ENCODE measurements at places on chromosomes 7 and 10.

DNA sequence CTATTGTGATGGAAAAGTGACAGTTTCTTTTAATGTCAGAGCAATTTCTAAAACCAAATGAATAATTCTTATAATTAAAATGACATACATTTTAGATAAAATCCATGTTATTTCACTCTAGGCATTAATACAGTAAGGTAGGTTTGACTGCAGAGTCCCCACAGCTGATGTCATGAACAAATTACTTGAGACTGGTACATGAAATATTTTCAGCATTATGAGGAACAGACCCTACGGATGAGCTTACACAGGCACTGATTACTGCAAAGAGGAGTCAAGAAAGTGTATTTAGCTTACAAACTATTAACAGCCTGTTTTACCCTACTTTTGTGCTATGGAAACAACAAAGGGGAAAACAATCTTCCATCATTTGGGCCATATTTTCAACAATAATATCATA, 8.9 kb downstream of the COL1A2 start:
- DNase-seq, result no peak

DNA sequence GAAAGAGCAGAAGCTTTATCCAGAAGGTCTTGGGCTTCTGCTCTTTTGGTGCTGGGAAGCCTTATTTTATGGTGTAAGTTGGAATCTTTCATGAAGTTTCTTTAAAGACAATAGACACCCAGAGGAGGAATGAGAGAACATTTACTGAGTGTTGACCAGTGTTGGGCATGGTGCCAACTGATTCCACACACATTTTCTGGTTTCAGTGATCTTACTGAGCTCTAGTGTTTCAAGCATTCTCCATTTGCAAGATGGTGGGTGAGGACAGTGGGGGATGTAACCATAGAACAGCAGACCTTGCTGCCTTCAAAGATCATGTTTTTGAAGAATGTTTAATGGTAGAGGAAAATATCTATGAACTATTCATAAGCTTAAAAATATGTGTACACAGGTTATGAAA, 114.6 kb downstream of the LRMDA start:
- DNase-seq, result no peak

- no peak for DNase-seq
These were observed 337.0 kb downstream of the PTEN start for GRCh38 chr10:88200312-88201032.

- DNase-seq, result no peak
These were observed 126.0 kb upstream of the RET start for GRCh38 chr10:42950606-42951485.

GRCh38 chr10:21172930-21173801, 276.1 kb upstream of the NEBL start:
- DNase-seq, result peak; percentile 8

GRCh38 chr7:38425509-38425908, 152.1 kb upstream of the TARP start:
- DNase-seq, result no peak

- no peak for DNase-seq
These were observed 22.4 kb downstream of the SND1 start for GRCh38 chr7:127674361-127674760.

DNA sequence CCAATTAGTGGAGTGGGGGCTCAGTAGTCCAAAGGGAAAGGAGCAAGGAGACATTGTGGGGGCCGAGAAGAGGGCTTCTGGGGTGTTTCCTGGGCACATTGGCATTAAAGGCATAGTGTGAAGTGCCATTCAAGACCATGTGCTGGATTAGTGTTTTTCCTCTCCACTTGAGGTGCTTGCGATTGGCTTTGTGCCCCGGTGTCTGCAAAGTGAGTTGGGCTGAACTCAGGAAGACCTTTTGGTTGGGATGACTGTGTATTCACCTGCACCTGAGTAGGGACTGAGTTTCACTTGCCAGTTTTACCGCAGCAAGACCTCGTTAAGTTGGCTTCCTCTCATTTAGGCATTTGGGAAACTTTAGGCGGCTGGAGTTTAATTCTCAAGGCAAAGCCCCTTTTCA, 73.0 kb downstream of the TCF7L2 start:
- DNase-seq, result no peak

- DNase-seq, result no peak
These were observed 13.4 kb downstream of the SCIN start for GRCh38 chr7:12583922-12584321.

- no peak for DNase-seq
These were observed 232.9 kb downstream of the DYNC1I1 start for GRCh38 chr7:96005271-96005670.

- no peak for DNase-seq
These were observed 74.4 kb upstream of the EFCAB10 start for GRCh38 chr7:105655500-105656380.

- DNase-seq, result no peak
These were observed 635 bp downstream of the ZNF12 start for GRCh38 chr7:6705959-6706665.

DNA sequence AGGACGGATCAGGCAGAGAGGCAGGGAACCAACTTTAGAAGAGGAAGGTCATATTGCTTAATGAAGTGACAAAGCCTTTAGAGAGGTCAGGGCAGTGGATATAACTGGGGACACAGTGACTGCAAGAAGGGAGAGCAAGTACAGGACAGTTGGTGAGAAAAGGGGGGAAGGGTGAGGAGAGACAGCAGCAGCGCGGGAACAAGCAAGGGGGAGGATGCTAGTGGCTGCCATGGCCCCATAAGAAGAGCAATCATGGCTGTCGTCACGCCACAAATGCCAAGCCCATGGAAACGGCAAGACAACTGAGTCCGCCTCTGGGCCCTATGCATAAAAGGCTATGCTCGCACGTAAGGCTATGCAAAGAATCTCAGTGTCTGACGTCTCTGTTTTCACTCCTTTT, 9.1 kb downstream of the ZNF3 start:
- DNase-seq, result no peak

DNA sequence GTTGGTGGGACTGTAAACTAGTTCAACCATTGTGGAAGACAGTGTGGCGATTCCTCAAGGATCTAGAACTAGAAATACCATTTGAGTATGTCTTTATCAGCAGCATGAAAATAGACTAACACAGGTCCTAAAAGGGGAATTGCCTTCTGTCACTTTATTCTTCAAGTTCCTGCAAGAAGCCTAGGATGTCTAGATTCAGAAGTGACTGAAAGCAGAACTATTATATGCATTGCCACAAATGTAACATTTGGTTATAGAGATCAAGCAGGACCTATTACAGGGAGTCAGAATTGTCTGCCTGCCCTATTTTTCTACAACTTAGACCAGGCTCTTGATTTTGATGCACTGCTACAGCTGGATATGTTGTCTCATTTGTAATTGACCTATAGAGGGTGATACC, 364.7 kb downstream of the SORCS1 start:
- no peak for DNase-seq

GRCh38 chr10:77086081-77086480, 551.5 kb downstream of the KCNMA1 start:
- DNase-seq, result no peak

GRCh38 chr10:132646443-132647097, 109.0 kb downstream of the INPP5A start:
- DNase-seq, result no peak

GRCh38 chr7:122746948-122747347, 44.2 kb upstream of the RNF148 start:
- no peak for DNase-seq

DNA sequence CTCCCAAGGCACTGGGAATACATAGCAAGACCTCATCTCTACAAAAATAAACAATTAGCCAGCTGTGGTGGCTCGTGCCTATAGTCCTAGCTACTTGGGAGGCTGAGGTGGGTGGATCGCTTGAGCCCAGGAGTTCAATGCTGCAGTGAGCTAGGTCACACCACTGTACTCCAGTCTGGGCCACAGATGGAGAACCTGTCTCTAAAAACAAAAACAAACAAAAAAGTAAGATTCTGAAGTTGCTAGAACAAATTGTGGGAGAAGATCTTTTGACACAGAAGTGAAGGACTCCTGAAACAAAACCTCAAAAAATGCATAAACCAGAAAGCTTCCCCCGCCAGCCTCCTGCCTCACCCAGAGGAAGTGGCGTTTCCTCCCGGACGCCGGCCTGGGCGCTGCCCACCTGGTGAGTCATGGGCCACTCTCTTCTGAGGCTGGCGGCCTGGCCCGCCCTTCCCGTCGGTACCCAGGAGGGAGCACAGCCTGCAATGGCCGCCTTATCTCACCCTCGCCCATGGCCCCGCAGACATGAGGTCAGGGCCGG, 25.4 kb upstream of the ELN start:
- no peak for DNase-seq

- no peak for DNase-seq
These were observed 50.6 kb upstream of the AGBL3 start for GRCh38 chr7:134935701-134936100.

DNA sequence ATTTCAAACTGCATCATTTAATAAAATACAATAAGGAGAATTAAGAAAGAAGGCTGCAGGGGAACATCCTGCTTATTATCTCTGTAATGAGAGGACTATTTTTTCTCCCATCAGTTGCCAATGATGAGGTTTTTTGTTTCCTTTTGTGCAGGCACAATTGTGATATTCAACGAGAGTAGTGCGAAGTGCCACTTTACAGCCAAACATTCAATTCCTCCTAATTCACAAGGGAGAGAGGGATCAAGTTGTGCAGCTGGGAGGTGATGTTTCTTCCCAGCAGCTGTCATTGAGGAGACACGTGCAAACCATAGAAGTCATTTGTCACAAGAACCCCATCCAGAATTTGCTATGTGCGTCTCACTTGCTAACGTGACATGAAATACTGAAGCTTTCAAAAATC, 81.6 kb upstream of the ICA1 start:
- DNase-seq, result no peak

DNA sequence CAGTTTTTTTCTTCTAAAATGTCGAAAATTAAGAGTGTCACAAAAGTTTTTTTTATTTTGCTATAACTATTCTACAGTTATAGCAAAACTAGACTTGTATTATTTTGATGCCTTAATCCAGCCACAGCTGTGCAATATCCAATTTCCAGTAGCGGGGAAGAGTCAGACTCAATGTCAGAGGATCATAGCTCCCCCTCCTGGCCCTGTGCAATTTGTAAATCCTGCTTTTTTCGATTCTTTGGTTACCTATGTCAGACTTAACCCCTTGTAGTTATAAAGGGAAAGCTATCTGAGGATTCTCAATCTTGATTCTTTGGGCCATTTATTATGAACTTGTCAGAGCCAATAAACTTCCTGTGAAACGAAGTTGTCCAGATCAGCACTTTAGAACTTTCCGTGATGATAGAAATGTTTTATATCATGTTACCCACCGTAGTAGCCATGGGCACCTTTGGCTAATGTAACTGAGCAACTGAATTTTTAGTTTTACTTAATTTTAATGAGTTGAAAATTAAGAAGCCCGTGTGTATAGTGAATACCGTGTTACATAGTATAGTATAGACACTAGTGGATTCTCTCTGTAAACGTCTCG, 87.7 kb upstream of the PRKCQ start:
- no peak for DNase-seq

DNA sequence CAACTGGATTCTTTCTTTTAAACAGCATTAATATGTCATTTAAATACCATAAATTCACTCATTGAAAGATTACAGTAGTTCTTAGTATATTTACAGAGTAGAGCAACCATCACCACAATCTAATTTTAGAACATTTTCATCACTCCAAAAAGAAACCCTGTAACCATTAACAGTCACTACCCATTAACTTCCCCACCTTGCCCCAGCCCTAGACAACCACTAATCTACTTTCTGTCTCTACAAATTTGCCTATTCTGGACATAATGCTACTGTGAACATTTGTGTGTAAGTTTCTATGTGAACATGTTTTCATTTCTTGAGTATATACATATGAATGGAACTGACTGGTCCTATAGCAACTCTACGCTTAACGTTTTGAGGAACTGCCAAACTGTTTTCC, 42.4 kb downstream of the P4HA1 start:
- DNase-seq, result no peak

DNA sequence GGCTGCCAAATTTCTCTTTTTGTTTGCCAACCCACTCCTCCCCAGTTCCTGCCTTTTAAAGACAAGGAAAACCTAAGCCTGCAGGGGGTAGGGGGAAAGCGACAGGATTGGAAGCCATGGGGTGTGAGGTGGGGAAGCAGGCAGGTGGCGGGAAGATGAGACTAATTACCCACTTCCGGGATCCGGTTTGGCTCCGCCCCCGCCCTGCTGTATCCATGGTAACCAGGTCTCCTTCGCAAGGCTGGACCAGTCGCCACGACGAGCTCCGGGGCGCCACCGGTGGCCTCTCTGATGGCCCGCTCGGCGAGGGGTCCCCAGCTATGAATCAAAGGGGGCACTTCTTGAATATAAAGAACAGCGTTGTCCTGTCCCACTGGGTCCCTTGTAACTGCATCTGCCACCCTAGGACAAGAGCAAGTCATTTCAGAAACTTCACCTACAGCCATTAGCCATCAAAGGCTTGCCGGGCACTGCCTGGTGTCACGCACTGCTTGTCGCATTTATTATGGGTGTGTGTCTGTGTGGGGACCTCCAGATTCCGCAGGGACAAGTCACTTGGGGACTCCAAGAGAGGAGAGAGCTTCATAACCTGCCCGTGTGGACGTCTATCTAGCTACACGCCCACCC, 55.4 kb upstream of the LMTK2 start:
- DNase-seq, result peak; percentile 52

DNA sequence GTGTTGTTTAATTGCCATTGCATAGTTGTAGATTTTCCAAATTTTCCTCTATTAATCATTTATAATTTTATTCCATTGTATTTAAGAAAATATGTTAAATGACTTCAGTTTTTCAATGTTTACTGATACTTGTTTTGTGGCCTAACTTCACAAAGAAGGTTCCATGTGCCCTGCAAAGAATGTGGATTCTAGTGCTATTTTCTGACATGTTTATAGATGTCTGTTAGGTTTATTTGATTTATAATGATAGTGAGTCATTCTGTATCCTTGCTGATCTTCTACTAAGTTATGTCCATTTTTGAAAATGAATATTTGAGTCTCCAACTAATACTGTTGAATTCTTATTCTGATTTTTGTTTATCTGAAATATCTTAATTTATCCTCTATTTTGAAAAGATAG, 369.0 kb downstream of the MAGI2 start:
- DNase-seq, result no peak

GRCh38 chr7:35465791-35466336, 212.0 kb upstream of the TBX20 start:
- DNase-seq, result no peak

DNA sequence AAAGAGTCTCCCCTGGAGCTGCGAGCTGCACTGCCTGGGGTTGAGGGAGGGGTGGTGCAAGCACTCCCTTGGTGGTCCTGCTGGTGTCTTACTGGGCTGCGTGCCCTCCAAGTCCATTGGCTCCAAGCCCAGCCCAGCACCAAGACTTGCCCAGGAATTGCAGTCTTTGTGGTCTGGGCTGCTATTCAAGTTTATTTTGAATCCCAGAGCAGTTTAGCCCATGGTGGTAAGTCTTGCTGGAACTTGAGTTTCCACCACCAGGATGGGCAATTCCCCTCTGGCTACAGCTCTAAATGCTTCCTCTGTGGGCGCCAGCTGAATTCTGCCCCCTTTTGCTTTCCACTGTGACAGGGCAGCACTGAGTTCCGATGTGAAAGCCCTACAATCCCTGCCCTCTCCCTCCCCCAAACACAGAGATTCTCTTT, 25.1 kb downstream of the GALNT11 start:
- no peak for DNase-seq

All from stimulated activated naive CD8-positive, alpha-beta T cell treated with anti-CD3 and anti-CD28 coated beads, Interleukin-15, amount 100 ng/mL, for 72 hours (primary cell).